ENCODE measurements at places on chromosomes 4 and X. TPM values are rescaled to one million over a fixed set of nuclear protein-coding genes. Genes with fewer than 3 reads are reported as not detected.

CT47B1 gene
- total RNA-seq: not detected

FDCSP gene
- not detected for total RNA-seq

KIAA1210 gene
- total RNA-seq: not detected

MTNR1A gene
- total RNA-seq: 0.32 TPM

EREG gene
- 0.22 TPM for total RNA-seq

TMEM31 gene
- total RNA-seq: 0.32 TPM

PRRG1 gene
- 20.5 TPM for total RNA-seq

TMPRSS11F gene
- not detected for total RNA-seq

IBSP gene
- 0.22 TPM for total RNA-seq

CNGA2 gene
- total RNA-seq: not detected

TCEAL2 gene
- 2.6 TPM for total RNA-seq

NKX6-1 gene
- total RNA-seq: not detected

COMMD8 gene
- 35.7 TPM for total RNA-seq

IGSF1 gene
- not detected for total RNA-seq

REPS2 gene
- 0.54 TPM for total RNA-seq

VEGFD gene
- total RNA-seq: 0.32 TPM

ATOH1 gene
- not detected for total RNA-seq

EDA2R gene
- 5.6 TPM for total RNA-seq

TSC22D3 gene
- total RNA-seq: 28.2 TPM

GALNTL6 gene
- not detected for total RNA-seq
